ENCODE measurements at places on chromosomes 2 and 18.

- DNase-seq = no peak
These were observed 67.8 kb downstream of the NFATC1 start for GRCh38 chr18:79463424-79463960.

- DNase-seq = no peak
These were observed 82.7 kb upstream of the CD302 start for GRCh38 chr2:159880729-159881128.

DNA sequence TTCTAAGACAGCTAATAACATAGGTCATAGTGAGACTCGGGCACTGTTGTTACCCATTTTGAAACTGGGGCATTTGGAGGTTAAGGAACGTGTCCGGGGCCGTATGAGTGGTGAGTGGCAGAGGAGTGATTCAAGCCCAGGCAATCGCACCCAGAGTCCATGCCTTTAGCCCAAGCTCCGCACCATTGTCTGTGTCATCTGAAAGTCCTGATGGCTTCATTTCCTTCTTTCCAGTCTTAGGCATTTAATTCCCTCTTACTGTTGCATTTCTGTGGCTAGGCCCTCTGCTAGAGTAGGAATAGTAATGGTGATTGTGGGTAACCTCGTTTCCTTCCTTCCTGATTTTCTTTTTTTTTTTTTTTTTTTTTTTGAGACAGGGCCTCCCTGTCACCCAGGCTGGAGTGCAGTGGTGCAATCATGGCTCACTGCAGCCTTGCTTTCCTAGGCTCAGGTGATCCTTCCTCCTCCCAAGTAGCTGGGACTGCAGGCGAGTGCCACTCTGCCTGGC lies 49.8 kb upstream of the ASB1 start:
- no peak for DNase-seq

- peak; percentile 81 for DNase-seq
These were observed 36.2 kb downstream of the PTPN18 start for GRCh38 chr2:130391872-130392670.

DNA sequence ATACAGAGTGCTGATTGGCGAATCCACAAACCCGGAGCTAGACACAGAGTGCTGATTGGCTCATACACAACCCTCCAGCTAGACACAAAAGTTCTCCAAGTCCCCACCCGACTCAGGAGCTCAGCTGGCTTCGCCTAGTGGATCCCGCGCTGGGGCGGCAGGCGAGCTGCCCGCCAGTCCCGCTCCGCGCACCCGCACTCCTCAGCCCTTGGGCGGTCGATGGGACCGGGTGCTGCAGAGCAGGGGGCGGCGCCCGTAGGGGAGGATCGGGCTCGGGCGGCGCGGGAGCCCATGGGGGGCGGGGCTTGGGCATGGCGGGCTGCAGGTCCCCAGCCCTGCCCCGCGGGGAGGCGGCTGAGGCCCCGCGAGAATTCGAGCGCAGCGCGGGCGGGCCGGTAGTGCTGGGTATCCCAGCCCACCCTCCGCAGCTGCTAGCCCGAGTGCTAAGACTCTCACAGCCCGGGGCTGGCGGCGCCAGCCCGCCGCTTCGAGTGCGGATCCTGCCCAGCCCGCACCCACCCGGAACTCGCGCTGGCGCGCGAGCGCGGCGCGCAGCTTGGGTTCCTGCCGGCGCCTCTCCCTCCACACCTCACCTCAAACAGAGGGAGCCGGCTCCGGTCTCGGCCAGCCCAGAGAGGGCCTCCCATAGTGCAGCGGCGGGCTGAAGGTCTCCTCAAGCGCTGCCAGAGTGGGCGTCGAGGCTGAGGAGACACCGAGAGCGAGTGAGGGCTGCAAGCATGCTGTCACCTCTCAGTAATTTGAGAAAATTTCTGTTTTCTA lies 75.5 kb upstream of the ATP5MC3 start:
- no peak for DNase-seq

GRCh38 chr18:42068030-42068429 lies 113.0 kb downstream of the PIK3C3 start:
- no peak for DNase-seq

- no peak for DNase-seq
These were observed 108.5 kb upstream of the SMAD7 start for GRCh38 chr18:49059028-49059834.

- DNase-seq = no peak
These were observed 8.3 kb downstream of the TRIM54 start for GRCh38 chr2:27290549-27290948.

DNA sequence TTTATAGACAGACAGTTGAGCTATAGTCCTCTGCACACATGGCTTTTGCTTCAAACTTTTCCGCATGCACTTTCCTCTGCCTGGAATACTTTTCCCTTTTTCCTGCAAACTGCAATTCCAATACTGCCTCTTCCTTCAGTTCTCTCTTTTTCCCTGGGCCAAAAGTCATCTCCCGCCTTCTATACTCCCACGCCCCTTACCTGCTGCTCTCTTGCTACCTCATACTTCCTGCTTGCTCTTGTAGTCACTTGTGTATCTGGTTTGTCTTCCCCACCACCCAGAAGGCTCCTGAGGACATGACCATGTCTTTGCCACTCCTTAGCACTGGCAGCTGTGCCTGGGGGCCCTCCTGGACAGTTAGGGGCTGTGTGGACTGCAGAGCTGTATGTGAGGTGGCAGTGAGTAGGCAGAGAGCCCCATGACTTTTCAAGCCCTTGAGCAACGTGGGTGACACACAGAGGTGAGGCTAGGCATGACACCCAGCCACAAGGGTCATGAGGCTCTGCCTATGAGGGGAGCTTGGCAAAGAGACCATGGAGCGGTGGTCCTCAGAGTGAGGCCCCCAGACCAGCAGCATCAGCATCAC lies 23.2 kb downstream of the SPEG start:
- DNase-seq = no peak

Measured in brain (organoid and tissue), 16 donors.